ENCODE measurements at places on chromosomes 2 and 18. TPM values are rescaled to one million over a fixed set of nuclear protein-coding genes. Genes with fewer than 3 reads are reported as not detected.

- no peak for DNase-seq
Observed at GRCh38 chr2:58221909-58222308, 19.2 kb downstream of the FANCL start.

DNA sequence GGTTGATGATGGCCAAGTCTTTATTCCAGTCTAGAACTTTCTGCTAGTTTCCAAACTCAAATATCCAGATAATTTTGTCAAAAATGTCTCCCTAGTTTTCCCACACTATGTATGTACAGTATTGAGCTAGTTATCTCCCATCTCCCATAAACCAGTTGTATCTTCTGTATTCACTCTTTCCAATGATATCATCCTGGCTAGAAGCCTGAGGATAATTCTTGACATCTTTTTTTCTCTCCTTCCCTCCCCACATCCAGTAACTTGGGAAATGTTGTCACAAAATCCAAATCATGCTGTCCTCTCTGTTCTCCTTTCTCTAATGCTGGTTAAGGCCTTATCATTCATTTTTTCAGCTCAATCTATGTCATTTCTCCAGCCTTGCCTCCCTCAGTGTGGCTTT is 553.8 kb upstream of the FANCL start:
- DNase-seq = no peak

Gene LYG2
- total RNA-seq = not detected

- DNase-seq = no peak
Observed at GRCh38 chr2:159635006-159635789, 18.9 kb upstream of the BAZ2B start.

Gene ALLC
- total RNA-seq = not detected

GRCh38 chr2:191176801-191177438 is 26.1 kb upstream of the STAT4 start:
- no peak for DNase-seq

Gene TSPYL6
- not detected for total RNA-seq

Gene TUBB8B
- 0.17 TPM for total RNA-seq

DNA sequence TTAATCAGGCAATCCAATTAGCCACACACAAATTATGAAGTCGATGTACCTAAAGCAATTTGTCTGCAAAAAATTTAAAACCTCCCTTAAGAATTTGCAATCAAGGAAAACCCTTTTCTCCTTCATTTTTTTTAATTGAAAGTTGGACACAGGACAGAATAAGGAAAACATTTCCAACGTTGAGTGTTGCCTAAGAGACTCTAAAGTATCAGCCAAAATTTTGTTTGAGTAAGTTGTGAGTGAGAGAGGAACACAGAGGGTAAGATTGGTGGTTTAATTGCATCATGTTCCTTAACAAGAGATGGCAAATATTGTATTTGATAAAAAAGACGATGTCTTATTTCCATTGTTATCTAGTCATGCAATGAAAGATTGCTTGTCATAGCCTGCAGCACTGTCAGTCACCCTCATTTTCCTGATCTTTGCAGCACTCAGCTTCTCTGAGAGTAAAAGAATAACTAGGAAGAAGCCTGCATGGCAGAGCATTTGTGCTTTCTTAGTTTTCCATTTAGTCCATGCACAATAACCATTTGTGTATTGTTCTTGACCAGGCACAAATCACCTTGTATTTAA is 115.5 kb downstream of the ICOS start:
- DNase-seq = no peak

DNA sequence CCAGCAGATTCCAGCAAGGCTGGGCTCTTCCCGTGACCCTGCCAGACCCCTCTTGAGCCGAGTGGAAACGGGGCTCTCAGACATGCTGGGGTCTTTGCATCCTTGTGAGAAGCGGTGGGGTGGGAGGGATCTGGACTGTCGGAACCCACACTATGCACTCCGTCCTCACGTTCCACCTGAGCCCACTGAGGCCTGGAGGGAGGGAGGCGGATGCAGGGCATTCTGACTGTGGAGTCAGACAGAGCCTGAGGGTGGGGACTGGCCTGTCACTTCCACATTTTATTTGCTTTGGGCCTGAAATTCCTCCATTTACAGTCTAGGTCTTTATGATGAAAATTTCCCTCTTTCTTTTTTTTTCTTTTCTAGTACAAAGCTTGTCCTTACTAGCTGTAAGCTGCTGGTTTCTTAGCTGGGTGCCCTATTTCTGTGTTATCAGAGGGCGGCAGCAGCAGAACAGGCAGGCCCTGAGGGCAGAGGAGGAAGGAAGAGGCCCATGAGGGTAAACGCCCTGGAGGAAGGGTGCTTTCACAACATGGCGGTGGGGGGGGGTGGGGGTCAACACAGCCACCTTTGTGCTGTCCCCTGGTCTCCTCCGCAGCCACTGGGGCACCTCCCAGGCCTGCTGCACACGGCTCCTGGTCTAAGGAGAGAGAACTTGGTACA is 373.5 kb upstream of the MYT1L start:
- DNase-seq = no peak

Gene SPDYA
- 0.28 TPM for total RNA-seq

DNA sequence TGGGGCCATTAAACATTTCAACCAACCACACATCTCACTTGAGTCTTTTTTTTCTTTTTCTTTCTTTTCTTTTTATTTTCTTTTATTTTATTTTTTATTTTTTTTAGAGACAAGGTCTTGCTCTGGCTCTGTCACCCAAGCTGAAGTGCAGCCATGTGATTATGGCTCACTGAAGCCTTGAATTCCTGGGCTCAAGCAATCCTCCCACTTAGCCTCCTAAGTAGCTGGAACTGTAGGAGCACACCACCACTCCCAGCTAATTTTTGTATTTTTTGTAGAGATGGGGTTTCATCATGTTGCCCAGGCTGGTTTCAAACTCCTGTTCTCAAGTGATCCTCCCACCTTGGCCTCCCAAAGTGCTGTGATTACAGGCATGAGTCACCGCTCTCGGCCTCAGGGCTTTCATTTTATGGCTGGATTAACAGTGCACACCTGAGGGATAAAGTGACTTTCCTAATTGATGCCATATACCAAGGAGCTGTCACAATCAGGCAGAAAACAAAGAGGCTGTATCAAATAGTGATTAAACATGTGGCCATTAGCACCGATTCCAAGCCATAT is 21.5 kb downstream of the KIAA2012 start:
- no peak for DNase-seq

DNA sequence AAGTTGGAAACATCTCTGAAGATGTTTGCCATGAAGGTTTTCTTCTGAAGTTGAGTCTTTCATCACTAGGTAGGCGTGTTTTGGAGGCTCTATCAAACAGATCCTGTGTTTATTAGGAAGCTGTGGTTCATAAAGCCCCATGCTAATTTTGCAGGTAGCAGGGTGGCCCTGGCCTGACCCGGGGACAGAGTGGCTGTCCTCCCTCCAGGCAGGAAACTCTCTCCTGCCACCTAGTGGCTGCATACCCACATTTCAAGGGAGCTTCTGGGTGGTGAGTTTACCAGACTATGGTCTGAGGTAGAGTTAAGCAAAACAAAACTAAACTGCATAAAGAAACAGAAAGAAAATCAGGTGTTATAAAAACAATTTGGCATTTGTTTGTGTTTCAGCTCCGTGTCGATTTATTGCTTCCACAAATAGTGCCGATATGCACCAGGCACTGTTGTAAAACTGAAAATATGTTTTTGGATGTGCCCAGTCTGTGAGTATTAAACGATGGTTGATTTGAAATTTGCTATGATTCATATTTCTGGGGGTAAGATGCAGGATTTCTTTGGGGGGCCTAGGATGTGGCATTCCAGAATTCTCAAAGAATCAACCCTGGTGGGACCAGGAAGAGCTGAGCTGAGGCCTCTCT is 26.0 kb upstream of the IL37 start:
- DNase-seq = peak; percentile 92

Gene PJVK
- total RNA-seq = 1.2 TPM

DNA sequence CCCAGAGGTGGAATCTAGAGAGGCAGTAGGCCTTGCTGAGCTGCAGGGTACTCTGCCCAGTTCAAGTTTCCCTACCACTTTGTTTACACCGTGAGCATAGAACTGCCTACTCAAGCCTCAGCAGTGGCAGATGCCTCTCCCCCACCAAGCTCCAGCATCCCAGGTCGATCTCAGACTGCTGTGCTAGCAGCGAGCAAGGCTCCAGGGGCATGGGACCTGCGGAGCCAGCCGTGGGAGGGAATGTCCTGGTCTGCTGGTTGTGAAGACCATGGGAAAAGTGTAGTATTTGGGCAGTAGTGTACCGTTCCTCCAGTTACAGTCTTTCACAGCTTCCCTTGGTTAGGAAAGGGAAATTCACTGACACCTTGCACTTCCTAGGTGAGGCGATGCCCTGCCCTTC is 50.6 kb upstream of the FSIP2 start:
- no peak for DNase-seq

GRCh38 chr18:77015169-77015568 is 117.4 kb downstream of the MBP start:
- no peak for DNase-seq

DNA sequence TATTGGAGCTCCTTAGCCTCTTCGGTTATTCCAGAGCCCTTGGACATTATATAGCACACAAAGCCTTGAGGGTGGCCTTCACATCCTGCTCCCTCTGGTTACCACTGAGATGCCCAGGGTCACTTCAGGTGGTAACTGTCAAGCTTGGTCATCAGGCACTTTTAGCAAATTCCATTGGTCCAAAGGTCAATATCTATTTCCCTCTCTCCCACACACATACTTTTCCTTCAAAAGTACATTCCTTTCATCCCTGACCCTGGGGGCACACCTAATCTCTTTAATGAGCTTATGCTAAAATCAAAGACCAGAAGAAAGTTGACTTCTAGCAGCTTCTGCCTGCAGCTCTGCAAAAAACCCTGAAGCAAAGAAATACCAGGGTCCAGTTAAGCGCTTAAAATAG is 172.0 kb upstream of the NRP2 start:
- no peak for DNase-seq

DNA sequence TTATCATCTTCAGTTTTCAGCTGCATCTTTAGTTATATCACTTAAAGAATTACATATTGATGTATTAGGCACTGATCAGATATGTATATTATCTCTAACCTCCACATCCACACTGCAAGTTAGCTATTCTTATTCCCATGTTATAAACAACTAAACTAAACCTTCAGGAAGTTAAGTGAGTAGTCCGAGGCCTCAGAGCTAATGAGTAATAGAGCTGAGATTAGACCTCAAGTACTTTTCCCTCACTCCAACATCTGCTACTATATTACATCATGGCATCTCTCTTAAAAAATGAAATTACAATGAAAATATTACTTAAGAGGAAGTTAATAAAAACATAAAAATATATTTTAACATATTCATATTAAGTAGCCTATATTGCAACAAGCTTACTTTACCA is 183.6 kb upstream of the MAP2 start:
- no peak for DNase-seq

Gene ZNF396
- total RNA-seq = 1.4 TPM

Gene CFAP221
- 0.37 TPM for total RNA-seq

DNA sequence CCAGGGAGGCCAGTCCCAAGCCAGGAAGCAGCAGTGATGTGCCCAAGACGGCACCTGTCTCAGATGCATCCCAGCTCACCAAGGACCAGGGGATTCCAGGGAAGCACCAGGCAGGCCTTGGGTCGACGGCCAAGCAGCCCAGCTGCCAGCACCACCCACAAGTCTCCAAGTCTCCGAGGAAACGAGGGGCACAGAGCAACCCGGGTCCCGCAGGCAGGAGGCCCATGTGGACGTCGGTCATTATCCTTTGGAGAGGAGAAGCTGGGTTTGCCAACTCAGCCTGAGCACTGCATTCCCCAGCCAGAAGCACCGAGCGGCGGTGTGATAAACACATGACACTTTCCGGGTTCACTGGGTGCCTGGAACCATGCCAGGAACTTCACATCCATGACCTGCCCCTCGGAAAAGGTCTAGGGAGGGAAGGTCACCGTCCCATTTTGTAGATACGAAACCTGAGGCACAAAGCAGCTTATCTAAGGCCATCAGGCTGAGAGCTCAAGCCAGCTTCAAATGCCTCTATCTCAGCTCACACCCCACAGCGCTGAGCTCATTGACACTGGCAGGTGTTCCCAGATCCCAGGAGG is 104.5 kb downstream of the ZNF516 start:
- DNase-seq = no peak

Gene FOXI3
- 1.7 TPM for total RNA-seq

DNA sequence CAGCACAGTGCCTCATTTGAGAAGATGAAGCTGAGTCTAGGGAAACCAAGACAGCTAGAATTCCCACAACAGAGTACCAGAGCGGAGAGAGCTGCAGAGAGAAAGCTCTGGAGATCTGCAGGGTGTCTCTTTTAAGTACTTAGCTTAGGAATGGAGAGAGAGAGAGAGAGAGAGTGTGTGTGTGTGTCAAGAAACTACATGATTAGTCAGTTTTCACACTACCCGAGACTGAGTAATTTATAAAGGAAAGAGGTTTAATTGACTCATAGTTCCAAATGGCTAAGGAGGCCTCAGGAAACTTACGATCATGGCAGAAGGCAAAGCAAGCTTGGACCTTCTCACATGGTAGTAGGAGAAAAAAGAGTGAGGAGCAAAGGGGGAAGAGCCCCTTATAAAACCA is 64.0 kb downstream of the HIBCH start:
- DNase-seq = no peak

Gene RTN4
- total RNA-seq = 131 TPM

GRCh38 chr18:26089293-26090129 is 902 bp downstream of the SS18 start:
- peak; percentile 12 for DNase-seq

Gene CD302
- total RNA-seq = 0.33 TPM

DNA sequence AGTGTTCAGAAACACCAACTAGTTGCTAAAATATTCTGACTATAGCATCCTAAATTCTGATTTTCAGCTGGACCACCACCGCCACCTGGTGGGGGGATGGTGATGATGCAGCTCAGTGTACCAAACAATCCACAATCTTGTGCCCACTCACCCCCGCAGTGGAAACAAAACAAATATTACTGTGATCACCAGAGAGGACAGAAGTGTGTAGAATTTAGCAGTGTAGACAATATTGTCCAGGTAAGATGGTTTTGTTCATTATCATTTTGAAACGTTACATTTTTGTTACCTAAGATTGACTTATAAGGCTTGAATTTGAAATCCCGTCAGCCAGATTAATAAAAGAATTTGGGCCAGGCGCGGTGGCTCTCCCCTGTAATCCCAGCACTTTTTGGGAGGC is 31.7 kb upstream of the UBXN4 start:
- DNase-seq = peak; percentile 69

- DNase-seq = no peak
Observed at GRCh38 chr2:191206613-191207471, 38.4 kb upstream of the MYO1B start.

DNA sequence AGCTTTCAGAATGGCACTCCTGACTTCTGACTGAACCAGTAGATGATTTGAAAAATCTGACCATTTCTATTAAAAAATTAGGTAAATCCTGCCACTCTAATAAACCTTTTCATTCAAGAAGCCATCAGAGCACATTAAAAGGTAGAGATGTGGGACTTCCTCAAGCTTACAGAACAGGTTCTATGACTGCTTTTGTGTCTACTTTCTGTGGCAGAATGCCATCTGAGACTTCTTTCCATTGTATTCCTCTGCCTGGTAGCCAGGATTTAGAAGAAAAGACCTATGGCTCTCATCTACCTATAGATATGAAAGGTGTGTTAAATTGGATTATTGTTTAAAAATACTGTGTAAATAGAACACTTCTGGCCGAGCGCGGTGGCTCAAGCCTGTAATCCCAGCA is 99.9 kb upstream of the NABP1 start:
- no peak for DNase-seq

Gene FBLN7
- total RNA-seq = 0.38 TPM
